ENCODE measurements at places on chromosomes 2 and 18. TPM values are rescaled to one million over a fixed set of nuclear protein-coding genes. Genes with fewer than 3 reads are reported as not detected.

DNA sequence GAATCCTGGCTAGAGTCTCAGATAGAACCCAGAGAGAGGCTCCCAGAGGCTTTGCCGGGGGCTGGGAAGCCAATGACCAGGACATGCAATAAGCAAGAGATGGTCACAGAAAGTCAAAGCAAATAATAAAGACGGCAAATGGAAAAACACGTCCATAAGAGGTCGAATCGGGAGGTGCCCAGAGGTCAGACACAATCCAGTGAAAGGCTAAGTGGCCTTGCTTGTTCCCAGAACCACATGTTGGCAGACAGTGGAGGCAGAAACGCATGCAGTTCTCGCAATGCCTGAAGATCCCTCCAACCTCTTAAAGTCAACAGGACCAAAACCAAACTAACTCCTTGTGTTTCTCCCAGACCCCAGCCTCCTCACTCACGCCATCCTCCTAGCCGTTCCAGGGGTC lies 3.0 kb downstream of the CYB5A start:
- no peak for DNase-seq

SPP2 gene
- not detected for total RNA-seq

RIT2 gene
- not detected for total RNA-seq

ANKRD30B gene
- total RNA-seq = not detected
